ENCODE measurements at places on chromosomes 7 and 10.

DNA sequence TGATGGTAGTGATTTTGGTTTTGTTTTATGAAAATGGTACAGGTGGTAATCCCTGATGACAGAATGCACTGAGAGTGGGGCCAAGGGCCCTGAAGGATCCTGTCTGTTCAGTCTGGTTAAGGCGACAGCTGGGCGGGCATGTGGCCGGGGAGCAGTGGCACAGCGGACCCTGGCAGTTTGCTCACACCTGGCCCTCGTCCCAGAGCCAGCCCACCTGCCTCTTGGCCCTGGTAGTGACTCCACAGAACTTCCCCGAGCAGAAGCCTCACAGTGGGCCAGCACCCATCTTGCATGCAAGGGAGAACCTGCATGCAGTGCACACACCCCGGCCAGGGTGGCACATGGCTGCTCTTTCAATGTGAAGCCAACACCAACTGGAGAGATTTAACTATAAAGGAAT is 82.8 kb downstream of the ALOX5 start:
- no peak for DNase-seq

GRCh38 chr7:41975849-41976248 is 261.2 kb downstream of the GLI3 start:
- DNase-seq, result no peak

DNA sequence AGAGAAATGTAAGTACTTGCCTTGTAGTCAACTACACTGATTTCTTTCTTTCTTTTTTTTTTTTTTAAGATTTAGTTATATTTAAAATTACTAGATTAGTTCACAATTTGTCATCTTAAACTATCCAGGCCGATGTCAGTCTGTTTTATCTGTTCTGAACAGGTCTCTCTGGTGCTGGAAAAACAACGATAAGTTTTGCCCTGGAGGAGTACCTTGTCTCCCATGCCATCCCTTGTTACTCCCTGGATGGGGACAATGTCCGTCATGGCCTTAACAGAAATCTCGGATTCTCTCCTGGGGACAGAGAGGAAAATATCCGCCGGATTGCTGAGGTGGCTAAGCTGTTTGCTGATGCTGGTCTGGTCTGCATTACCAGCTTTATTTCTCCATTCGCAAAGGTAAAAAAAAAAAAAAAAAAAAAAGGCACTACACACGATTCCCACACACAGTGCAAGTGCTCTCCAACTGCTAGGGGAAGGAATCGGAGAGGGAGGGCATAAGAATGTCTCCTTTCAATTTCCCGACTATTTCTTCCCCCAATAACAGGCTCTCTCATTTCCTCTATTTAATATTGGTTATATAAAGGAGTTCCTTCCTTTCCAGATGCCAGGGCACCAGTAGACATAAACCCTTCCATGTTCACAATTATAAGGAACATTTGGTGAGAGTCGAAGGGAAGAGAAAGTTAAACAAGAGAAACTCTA is 53.4 kb downstream of the PAPSS2 start:
- no peak for DNase-seq

GRCh38 chr7:156466955-156467625 is 173.5 kb upstream of the RNF32 start:
- no peak for DNase-seq

GRCh38 chr10:67793313-67793712 is 44.7 kb downstream of the DNAJC12 start:
- no peak for DNase-seq

DNA sequence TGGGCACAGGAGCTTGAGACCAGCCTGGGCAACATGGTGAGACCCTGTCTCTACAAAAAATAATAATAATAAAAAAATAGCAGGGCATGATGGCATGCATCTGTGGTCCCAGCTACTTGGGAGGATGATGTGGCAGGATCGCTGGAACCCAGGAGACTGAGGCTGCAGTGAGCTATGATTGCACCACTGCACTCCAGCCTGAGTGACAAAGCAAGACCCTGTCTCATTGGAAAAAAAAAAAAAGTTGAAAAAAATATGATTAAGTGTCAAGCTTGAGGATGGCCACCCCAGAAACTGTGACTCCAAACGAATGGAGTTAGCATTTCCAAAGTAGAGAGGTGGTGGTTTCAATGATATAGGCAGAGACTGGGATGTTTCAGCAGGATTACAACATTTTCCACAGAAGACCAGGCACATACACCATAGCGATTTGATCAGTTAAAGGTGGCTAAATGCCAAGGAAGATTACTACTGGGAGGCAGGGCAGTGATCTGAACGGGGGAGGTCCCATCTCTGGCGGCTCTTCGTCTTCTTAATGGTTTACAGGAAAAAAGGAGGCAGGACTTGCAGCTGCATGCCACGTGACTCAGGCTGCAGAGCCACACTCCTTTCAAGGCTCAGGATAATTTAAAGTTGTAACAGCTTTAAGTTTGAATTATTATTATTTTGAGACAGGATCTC is 250.6 kb upstream of the GALNT17 start:
- no peak for DNase-seq

GRCh38 chr7:32253299-32253698 is 183.1 kb upstream of the PDE1C start:
- no peak for DNase-seq

DNA sequence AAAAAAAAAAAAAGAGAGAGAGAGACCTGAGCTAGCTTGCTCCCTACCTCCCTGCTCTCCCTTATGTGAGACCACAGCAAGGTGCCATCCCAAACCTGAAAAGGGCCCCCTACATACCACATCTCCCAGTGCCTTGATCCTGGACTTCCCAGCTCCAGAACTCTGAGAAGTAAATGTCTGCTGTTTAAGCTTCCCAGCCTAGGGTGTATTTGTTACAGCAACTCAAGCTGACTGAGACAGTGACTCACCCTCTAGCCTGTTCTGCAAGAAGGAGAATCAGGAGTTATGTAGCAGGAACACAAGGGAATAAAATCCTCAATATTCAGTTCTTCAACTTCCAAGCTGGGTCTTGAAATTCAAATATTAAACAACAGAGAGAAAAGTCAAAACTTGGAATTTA is 52.1 kb upstream of the TMEM72 start:
- DNase-seq, result no peak

DNA sequence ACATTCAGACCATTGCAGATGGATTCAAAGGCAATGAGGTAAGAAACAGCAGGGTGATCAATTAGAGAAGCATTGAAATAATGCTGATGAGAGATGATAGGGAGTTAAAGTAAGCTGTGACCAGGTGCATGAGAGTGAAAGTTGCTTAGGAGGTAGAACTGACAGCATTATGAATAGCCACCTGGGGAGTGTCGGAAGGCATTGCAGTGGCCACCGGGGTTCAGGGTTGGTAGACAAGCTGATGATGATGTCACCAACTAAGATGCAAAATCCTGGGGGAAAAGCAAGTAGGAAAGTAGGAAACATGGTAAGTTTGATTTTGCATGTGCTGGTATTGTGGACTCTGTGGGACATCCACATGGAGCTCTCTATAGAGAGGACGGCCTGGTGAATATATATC is 211.9 kb upstream of the ETV1 start:
- no peak for DNase-seq

GRCh38 chr10:79266543-79267312 is 80.5 kb upstream of the PPIF start:
- DNase-seq, result no peak

DNA sequence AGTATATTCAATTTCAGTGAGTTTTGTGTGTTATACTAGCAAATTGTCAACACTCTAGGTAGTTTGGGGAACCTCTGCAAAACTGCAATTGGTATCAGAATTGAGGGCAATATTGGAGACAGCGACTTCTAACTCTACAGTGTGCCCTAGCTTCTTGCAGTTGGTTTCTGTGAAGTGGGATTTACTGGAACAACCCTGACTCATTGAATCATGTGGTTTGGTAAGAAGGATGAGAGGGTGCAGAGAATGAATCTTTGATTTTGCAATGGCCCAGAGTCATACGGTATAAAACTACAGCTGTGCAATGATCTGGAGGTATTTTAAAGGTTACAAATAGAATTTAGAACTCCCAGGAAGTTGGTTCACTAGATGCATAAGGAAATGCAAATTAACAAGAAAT is 129.1 kb upstream of the PPP1R3A start:
- DNase-seq, result no peak

- no peak for DNase-seq
Observed at GRCh38 chr10:12921163-12921562, 80.3 kb downstream of the CCDC3 start.

- DNase-seq, result no peak
Observed at GRCh38 chr10:1323951-1324350, 267.8 kb downstream of the WDR37 start.

GRCh38 chr7:7686811-7687508 is 31.4 kb downstream of the RPA3 start:
- DNase-seq, result no peak

GRCh38 chr10:71580415-71580814 is 139.2 kb downstream of the C10orf105 start:
- DNase-seq, result no peak

- no peak for DNase-seq
Observed at GRCh38 chr10:95309958-95310357, 19.2 kb upstream of the PDLIM1 start.

- DNase-seq, result no peak
Observed at GRCh38 chr7:18356191-18356645, 139.3 kb upstream of the HDAC9 start.

All from stimulated activated CD8-positive, alpha-beta memory T cell treated with anti-CD3 and anti-CD28 coated beads, Interleukin-7, amount 100 ng/mL, for 1 hour (primary cell).